ENCODE measurements at places on chromosomes 5 and 9.
A peak's percentile ranks its signal among the peaks of the same experiment; 100 is the strongest.

DNA sequence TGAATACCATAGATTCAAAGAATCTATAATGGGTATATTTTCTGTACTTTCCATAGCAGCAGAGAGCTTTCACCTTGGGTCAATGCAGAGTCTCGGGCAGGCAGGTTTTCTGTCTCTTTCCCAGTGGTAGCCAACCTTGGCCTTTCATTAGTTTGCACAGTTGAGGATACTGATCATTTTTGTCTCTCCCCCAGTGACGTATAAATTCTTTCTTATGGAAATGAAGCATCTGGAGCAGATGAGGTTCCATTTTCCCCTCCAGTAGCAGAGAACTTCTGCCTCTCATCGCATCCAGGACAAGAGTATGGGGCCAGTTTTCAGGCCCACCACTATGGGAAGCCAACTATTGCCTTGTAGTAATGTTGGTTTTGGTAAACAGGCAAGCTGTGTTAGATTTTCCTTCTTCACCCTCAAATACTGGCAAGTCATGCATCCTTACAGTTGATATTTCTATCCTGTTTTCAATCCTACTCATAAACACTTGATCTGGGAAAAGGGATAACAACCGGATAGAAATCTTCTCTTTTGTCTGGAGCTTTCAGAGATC lies 845.2 kb upstream of the CDH18 start:
- DNase-seq, result peak; percentile 79

- no peak for DNase-seq
These were observed 10.6 kb downstream of the PRDM6 start for GRCh38 chr5:123099514-123100151.

DNA sequence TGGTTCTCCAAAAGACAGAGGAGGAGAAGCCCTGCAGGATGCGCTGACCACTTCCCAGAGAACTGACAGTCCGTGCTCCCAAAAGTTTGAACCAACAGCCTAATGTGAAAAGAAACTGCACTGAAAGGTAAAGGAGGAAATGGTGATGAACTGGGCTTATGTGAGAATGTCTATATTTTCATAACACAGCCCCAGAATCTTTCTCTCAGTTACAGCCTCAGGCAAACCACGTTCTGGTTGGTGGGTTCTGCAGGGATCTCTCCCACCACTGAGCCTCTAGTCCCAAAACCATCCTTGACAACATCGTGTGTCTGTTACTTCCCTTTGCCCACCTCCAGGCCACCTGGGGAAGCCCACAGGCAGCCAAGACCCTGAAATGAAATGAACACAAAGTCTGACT lies 23.9 kb downstream of the SPARC start:
- DNase-seq, result no peak

DNA sequence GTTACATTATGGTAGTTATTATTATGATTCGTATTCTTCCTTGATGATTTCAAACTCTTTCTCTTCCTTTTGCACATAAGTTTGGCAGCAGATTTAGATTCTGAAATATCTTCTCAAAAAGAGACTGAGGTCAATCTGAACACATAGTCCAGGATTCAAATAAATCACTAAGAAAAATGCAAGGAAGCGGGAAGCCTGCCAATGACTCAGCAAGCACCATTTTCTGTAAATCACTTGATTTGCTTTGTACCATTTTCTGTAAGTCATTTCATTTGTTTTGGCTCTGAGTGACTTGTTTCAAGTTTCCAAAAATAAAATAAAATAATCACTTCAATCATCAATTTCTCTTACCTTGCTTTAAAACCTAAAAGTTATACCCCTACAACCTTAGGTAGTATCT lies 24.6 kb upstream of the GLIS3 start:
- DNase-seq, result no peak

- DNase-seq, result peak; percentile 63
These were observed 164.2 kb downstream of the AUH start for GRCh38 chr9:91197232-91198181.

- DNase-seq, result no peak
These were observed 87.4 kb upstream of the HSPA9 start for GRCh38 chr5:138662599-138662998.

GRCh38 chr9:105103776-105104175 lies 140.7 kb upstream of the SLC44A1 start:
- no peak for DNase-seq

Measured in globus pallidus (tissue), 1 donor.